ENCODE measurements at places on chromosomes 7 and 10.

- peak; percentile 81 for DNase-seq
These were observed 66.9 kb downstream of the BBS9 start for GRCh38 chr7:33196221-33196620.

DNA sequence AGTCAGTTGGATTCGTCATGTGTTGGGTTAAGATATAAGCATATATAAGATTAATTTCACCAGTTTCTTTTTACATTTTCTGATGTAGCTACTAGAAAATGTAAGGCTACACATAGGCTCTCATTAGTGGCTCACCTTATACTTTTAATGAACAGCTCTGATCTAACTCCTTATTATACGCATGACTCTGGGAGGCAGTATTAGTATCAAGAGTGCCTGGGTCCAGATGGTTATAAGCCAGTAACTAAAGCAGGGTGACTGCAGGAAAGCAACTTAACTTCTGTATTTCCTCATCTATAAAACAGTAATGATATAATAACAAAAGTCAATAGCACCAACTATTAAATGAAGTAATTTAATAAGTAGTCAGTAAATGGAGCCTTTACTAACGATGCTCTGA is 1.4 kb upstream of the ELMO1 start:
- no peak for DNase-seq

- no peak for DNase-seq
These were observed 227.2 kb downstream of the ADAM12 start for GRCh38 chr10:126160971-126161630.

GRCh38 chr10:113858541-113858940 is 4.1 kb downstream of the NHLRC2 start:
- DNase-seq, result no peak

- no peak for DNase-seq
These were observed 213.3 kb upstream of the KCND2 start for GRCh38 chr7:120059641-120060040.

- DNase-seq, result no peak
These were observed 87.2 kb downstream of the GSDME start for GRCh38 chr7:24669971-24670591.

- DNase-seq, result no peak
These were observed 9.9 kb upstream of the OR6V1 start for GRCh38 chr7:143042159-143042789.

- no peak for DNase-seq
These were observed 898.6 kb downstream of the KCNMA1 start for GRCh38 chr10:76738991-76739390.

DNA sequence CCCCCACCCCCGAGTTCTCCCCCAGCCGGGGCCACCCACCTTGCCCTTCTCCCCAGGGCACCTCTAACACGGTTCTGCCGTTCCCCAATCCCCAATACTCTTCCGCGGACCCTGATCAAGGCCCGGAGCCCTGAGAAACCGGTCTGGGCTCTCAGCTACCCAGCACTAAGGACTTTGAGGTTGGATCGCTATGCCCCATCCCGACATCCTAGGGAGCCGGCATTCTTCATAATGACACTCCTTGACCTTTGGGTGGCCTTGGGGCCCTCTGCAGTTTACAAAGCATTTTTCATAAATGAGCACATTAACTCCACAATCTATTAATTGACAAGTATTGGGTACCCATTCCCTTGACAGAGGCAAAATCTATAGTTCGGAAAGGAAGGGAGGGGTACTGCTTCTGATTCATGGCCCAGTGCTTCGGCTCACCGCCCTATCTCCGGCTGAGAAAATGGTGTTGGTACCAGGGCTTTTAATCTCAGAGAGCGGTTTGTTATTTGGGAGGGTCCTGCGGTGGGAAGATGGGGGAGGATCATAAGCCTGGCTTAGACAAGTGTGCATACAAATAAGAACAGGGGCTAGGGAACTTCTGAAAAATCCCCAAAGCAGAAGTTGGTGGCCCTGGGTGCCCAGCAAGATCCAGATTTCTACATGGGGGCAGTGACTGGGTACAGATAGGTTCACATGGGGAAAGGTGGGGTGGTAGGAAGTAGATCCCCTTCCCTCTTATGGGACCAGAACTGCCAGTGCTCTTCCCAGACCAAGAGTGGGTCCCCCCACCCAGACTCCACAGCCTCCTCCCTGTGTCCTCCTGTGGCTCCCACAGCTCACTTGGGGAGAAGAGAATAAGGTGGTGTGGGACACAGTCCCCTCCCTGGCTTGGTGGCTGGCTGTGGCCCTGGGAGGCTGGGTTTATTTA is 3.2 kb downstream of the IMPDH1 start:
- DNase-seq, result no peak

- peak; percentile 46 for DNase-seq
These were observed 108.6 kb downstream of the SRI start for GRCh38 chr7:88111140-88111743.

DNA sequence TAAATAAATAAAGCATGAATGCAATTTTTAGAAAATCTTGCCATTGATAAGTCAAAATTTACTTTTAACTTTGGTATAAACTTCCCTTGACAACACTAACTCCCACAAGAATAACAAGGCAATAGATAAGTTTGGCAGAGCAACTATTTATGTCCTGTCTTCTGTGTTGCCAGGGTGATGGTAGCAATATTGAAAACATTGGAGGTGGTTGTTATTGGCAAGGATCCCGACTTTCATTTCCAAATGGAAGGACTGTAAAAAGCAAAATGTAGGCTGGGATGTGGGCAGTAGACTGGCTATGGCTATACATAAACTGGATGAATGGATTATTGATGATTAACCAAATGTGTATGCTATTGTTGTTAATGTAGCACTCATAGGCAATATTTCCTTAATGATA is 134.9 kb upstream of the CACNA2D1 start:
- no peak for DNase-seq

- no peak for DNase-seq
These were observed 21.8 kb upstream of the HIPK2 start for GRCh38 chr7:139799586-139799985.

- no peak for DNase-seq
These were observed 132.8 kb downstream of the TCERG1L start for GRCh38 chr10:131178521-131179331.

- DNase-seq, result no peak
These were observed 657.4 kb upstream of the ZWINT start for GRCh38 chr10:57018452-57018851.

DNA sequence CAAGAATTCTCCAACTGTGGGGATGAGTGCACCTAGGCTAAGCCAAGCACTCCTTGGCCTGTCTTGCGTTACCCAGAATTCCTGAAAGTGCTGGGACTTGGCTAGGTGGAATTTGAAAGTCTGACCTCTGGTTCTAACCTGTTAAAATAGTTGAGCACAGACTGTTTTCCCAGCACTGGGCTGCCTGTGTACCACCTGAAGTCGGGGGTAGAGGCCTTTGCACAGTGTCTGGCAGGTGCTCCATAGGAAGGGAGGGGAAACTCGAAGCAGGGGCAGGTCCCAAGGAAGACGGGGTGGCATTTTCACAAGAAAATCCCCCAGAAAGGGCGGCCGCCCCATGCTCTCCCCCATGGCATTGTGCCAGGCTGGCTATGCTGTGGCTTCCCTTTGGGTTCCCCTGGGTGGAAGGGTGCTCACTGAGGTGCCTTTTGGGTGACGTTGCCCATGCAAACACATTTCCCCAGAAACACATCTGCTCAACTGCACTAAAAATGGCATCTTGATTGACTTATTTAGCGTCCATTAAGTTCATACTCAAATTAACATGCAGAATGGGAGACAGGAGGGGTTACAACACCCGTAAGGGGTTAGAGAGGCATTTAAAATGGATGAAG is 62.9 kb downstream of the SYPL1 start:
- no peak for DNase-seq

GRCh38 chr10:69057261-69057950 is 30.5 kb upstream of the SRGN start:
- no peak for DNase-seq

- DNase-seq, result no peak
These were observed 65.9 kb upstream of the FZD1 start for GRCh38 chr7:91198371-91198770.

DNA sequence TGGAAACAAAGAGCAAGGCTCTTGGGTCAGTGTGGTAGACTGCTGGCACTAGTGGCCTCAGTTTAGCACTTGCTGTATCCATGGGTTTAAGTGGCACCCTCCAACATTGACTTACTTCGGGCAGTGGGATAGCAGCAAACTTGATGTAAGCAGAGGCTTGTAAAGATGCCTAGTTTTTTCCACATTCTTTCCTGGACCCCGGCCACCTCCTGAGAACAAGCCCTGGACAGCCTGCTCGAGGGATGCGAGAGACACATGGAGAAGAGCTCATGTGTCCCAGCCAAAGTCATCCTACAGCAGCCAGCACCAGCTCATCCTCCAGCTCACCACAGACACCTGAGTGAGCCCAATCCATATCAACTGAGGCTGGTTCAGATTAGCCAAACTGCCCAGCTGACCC is 142.7 kb upstream of the PCBD1 start:
- DNase-seq, result no peak
